ENCODE measurements at places on chromosomes 1 and 21. TPM values are rescaled to one million over a fixed set of nuclear protein-coding genes. Genes with fewer than 3 reads are reported as not detected.
A peak's percentile ranks its signal among the peaks of the same experiment; 100 is the strongest.

SPRR4 gene
- not detected for total RNA-seq

FABP3 gene
- total RNA-seq = not detected

LAMC2 gene
- total RNA-seq = not detected

KIAA1614 gene
- 0.03 TPM for total RNA-seq

GNG12 gene
- total RNA-seq = 0.05 TPM

DNA sequence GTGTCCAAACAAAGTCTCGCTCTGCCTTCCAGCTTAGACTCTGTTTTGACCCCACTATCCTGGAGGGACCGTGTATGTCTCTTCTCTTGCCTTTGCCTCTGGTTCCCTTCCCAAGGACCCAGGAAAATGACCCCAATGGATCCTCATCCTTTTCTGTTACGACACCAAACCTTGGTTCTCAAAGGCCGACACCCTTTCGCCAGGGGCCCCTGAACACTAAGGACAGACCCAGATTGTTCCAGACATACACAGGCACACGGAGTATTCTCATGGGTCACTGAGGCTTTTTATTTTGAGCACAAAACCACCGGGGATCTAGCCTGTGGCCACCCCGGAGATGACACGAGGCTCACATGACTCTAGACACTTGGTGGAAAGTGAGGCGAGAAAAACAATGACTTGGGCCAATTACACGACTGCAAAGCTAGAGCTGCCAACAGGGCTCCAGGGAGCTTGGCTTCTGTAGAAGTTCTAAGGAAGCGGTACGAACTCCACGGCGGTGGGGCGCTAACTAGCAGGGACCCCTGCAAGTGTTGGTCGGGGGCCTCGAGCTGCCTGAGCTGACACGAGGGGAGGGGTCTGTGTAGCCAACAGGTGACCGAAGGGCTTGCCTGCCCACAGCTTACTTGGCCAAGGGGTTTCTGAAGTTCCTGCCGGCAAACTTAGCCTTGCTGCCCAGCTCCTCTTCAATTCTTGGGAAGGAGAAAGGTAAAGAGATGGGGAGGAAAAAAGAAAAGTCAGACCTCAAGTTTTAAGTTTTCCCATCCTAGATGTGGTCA, 17.6 kb downstream of the ENO1 start:
- H3K36me3 ChIP-seq = peaks cover 92% of the 10 kb centered on the region
- no peak for DNase-seq
- no peaks in the 10 kb centered on the region for H3K27me3 ChIP-seq
- no peak overlapping the region for H3K4me3 ChIP-seq

GRCh38 chr1:21321963-21322680, 31.9 kb upstream of the ECE1 start:
- H3K4me1 ChIP-seq = peaks cover 50% of the 10 kb centered on the region
- H3K36me3 ChIP-seq = peaks cover 9% of the 10 kb centered on the region
- no peak for DNase-seq
- peak overlapping the region; percentile 3 for H3K27ac ChIP-seq
- no peak overlapping the region for H3K4me3 ChIP-seq

GRCh38 chr1:225652729-225653462, at the start of gene ENAH:
Gene ENAH (minus strand): TSS chr1:225653123. CDS start chr1:225652690, 433 bp downstream.
- H3K4me1 ChIP-seq = peaks cover 13% of the 10 kb centered on the region
- H3K27ac ChIP-seq = no peak within 1 kb of the TSS
- peaks cover 2% of the 10 kb centered on the region for H3K36me3 ChIP-seq
- peak within 1 kb of the TSS; percentile 74 for H3K4me3 ChIP-seq
- peak; percentile 26 for DNase-seq
- peaks cover 50% of the 10 kb centered on the region for H3K27me3 ChIP-seq

- peaks cover 54% of the 10 kb centered on the region for H3K27me3 ChIP-seq
- no peak for DNase-seq
- H3K36me3 ChIP-seq = peaks cover 3% of the 10 kb centered on the region
- no peak overlapping the region for H3K27ac ChIP-seq
- H3K4me3 ChIP-seq = peak overlapping the region; percentile 100
These were observed 1.3 kb downstream of the PIK3R3 start for GRCh38 chr1:46131093-46131492.

- H3K4me1 ChIP-seq = no peaks in the 10 kb centered on the region
- H3K36me3 ChIP-seq = no peaks in the 10 kb centered on the region
- no peaks in the 10 kb centered on the region for H3K27me3 ChIP-seq
- no peak overlapping the region for H3K4me3 ChIP-seq
- H3K27ac ChIP-seq = no peak overlapping the region
These were observed 15.1 kb upstream of the CRB1 start for GRCh38 chr1:197252973-197253372.

DNA sequence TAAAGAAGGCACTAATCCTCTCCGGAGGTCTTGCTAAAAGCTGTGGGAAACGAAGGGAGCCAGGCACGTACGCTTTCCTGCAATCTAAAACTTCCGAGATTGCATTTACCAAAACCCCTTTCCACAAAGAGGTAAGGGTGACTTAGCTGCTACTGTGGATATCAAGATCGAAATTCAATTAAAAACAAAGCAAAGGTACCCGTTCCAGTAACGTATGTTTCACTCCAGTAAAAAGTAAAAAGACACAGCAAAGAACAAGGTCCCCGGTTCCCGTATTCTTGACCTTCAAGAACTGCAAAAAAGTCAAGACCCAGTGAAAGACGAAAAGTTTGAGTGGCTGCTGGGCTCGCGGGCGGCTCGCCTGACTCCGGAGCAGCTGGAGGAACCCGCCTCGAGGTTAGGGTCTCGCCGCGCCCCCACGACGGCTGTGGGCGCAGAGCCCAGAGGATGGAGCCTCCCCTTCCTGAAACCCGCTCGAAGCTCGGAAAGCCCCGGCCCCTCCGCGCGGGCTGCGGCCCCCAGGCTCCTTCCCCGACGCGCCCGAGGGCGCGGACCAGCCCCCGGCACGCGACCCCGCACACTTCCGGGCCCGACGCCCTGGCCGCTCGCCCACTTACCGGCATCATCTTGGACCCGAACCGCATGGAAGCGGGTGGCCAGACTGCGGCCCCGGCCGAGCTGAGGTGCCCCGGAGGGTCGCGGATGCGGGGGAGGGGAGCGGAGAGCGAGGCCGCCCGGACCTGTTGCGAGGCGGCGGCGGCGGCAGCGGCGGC, 524 bp downstream of the TP53BP2 start:
- H3K4me3 ChIP-seq = peak overlapping the region; percentile 98
- H3K27me3 ChIP-seq = peaks cover 1% of the 10 kb centered on the region
- DNase-seq = peak; percentile 57
- peaks cover 19% of the 10 kb centered on the region for H3K36me3 ChIP-seq

GRCh38 chr21:26732432-26733221, 112.6 kb downstream of the ADAMTS1 start:
- H3K27ac ChIP-seq = no peak overlapping the region
- peak; percentile 17 for DNase-seq
- no peaks in the 10 kb centered on the region for H3K27me3 ChIP-seq
- H3K36me3 ChIP-seq = no peaks in the 10 kb centered on the region

DNA sequence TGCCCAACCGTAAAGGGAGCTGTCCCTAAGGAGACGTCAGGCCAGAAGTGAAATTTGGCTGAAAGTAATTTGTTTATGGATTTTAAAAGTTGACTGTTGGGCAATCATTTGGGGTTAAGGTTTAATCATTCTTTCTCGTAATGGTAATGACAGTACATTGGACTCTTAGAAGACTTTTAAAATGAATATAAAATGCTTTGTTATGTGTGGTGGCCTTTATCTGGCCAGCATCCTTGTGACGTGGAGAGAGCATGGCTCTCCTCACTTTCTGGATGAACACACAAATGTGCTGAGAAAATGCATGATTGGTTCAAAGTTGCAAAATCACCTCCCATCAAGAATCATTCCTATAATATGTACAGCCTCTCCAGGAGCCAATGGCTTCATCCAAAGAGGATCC, 160.2 kb downstream of the DHRS3 start:
- peaks cover 39% of the 10 kb centered on the region for H3K36me3 ChIP-seq
- H3K27me3 ChIP-seq = peaks cover 2% of the 10 kb centered on the region
- no peak for DNase-seq
- no peak overlapping the region for H3K27ac ChIP-seq

GRCh38 chr1:223405507-223405906, 12.3 kb downstream of the CCDC185 start:
- peaks cover 7% of the 10 kb centered on the region for H3K27me3 ChIP-seq
- peaks cover 13% of the 10 kb centered on the region for H3K4me1 ChIP-seq
- H3K4me3 ChIP-seq = no peak overlapping the region
- DNase-seq = peak; percentile 20
- H3K36me3 ChIP-seq = no peaks in the 10 kb centered on the region
- no peak overlapping the region for H3K27ac ChIP-seq

- DNase-seq = no peak
- H3K4me1 ChIP-seq = peaks cover 2% of the 10 kb centered on the region
- H3K4me3 ChIP-seq = no peak overlapping the region
- H3K27me3 ChIP-seq = peaks cover 10% of the 10 kb centered on the region
- H3K36me3 ChIP-seq = no peaks in the 10 kb centered on the region
These were observed 421.4 kb upstream of the RUNX1 start for GRCh38 chr21:35470522-35470921.

GRCh38 chr1:242187171-242187570, 188.3 kb upstream of the MAP1LC3C start:
- no peaks in the 10 kb centered on the region for H3K36me3 ChIP-seq
- no peak overlapping the region for H3K27ac ChIP-seq
- no peaks in the 10 kb centered on the region for H3K27me3 ChIP-seq
- no peak overlapping the region for H3K4me3 ChIP-seq
- DNase-seq = no peak

- DNase-seq = no peak
- no peaks in the 10 kb centered on the region for H3K36me3 ChIP-seq
- H3K4me3 ChIP-seq = no peak overlapping the region
- H3K27ac ChIP-seq = no peak overlapping the region
These were observed 217.2 kb upstream of the NFIA start for GRCh38 chr1:60865166-60865565.

GRCh38 chr1:100622037-100622436, 84.1 kb downstream of the GPR88 start:
- no peaks in the 10 kb centered on the region for H3K4me1 ChIP-seq
- no peak overlapping the region for H3K4me3 ChIP-seq
- no peak for DNase-seq
- H3K27me3 ChIP-seq = no peaks in the 10 kb centered on the region
- H3K36me3 ChIP-seq = no peaks in the 10 kb centered on the region

- no peak for DNase-seq
- no peaks in the 10 kb centered on the region for H3K27me3 ChIP-seq
- H3K36me3 ChIP-seq = no peaks in the 10 kb centered on the region
These were observed 322.9 kb downstream of the BRINP3 start for GRCh38 chr1:190154744-190155143.

DNA sequence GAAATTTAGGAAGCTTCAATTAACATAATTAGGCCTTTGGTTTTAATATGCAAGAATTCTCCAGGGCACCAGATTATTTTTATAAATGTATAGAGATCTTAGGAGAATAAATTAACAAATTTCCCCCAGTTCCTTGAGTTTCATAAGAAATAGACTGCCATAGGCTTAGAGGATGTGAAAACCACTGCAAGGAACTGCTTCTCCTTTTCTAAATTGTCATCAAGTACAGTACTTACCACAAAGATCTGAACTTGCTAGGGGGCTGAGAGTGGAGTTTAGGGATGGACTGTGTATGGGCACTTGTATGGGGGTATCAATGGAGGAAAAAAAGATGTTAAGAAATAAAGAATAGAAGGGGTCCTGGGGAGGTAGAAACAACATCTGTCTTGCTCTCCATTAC, 31.1 kb downstream of the LHX8 start:
- no peaks in the 10 kb centered on the region for H3K4me1 ChIP-seq
- no peak overlapping the region for H3K27ac ChIP-seq
- DNase-seq = no peak
- H3K4me3 ChIP-seq = no peak overlapping the region
- no peaks in the 10 kb centered on the region for H3K27me3 ChIP-seq

GRCh38 chr1:167052389-167052788, 37.8 kb downstream of the GPA33 start:
- peaks cover 4% of the 10 kb centered on the region for H3K27me3 ChIP-seq
- DNase-seq = no peak
- H3K4me1 ChIP-seq = peaks cover 2% of the 10 kb centered on the region
- H3K36me3 ChIP-seq = no peaks in the 10 kb centered on the region

DNA sequence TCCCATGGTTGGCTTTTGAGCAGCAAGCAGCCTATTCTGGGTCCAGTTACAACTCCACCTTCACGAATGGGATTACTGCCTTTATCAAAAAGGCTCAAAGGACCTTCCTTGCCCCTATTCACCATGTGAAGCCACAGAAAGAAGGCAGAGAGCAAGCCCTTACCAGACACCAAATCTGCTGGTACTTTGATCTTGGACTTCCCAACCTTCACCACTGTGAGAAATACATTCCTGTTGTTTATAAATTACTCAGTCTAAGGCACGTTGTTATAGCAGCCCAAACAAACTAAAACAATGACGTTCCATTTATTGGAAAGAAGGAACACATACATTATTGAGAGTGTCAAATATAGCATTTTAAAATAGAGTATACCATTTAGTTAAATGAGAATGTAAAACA, 1557.9 kb downstream of the PLA2G4A start:
- no peaks in the 10 kb centered on the region for H3K27me3 ChIP-seq
- no peak overlapping the region for H3K27ac ChIP-seq
- DNase-seq = no peak
- no peak overlapping the region for H3K4me3 ChIP-seq
- no peaks in the 10 kb centered on the region for H3K4me1 ChIP-seq

DNA sequence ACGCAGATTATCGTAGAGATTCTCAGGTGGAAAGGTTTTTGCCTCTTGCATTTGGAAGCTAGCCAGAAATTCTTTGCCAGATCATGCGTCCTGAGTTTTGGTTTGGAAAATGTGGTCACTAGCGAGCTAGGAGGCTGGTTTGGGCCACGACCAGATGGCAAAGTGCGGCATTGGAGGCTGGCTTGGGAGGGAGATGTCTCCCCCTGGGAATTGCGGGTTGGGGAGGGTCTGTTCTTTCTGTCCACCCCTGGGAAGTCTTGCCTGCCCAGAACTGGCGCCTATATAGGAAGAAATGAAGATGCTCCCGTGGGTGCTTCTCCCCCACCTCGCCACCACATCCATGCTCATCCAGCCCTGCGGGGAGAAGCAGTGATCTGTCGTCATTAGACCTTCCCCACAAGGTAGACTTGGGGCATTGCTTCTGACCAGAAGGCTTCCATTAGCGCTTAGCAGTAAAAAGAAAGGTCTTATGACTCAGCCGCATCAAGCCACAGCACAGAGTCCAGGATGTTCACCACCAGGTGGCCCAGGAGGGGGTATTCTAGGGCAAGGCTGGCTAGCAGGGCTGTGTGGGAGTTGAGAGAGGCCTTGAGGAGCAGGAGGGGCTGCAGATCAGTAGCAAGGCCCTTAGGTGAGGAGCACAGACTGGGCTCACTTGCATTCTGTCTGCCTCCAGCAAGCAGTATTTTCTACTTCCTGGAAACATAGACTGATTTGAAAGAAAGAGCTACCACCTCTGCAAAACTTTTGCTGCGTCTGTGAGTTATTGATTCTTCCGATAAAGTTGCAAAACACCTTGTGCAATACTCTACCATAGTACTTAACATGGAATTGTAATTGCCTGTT, 1.5 kb upstream of the PTP4A2 start:
- no peaks in the 10 kb centered on the region for H3K27me3 ChIP-seq
- peak; percentile 88 for DNase-seq
- peaks cover 77% of the 10 kb centered on the region for H3K4me1 ChIP-seq
- peak overlapping the region; percentile 97 for H3K27ac ChIP-seq
- peak overlapping the region; percentile 61 for H3K4me3 ChIP-seq

- H3K4me1 ChIP-seq = no peaks in the 10 kb centered on the region
- H3K4me3 ChIP-seq = no peak overlapping the region
- no peak overlapping the region for H3K27ac ChIP-seq
- peaks cover 20% of the 10 kb centered on the region for H3K27me3 ChIP-seq
These were observed 21.8 kb upstream of the TMPRSS2 start for GRCh38 chr21:41529769-41530168.

Measured in activated CD4-positive, alpha-beta memory T cell treated with anti-CD3 and anti-CD28 coated beads, Interleukin-2, amount 10 ng/mL, durations not matched to agents 7 days and 5 days (primary cell).